ENCODE measurements at places on chromosomes 6 and 20. TPM values are rescaled to one million over a fixed set of nuclear protein-coding genes. Genes with fewer than 3 reads are reported as not detected.

- H3K4me1 ChIP-seq: no peaks in the 10 kb centered on the region
- H3K27me3 ChIP-seq: no peaks in the 10 kb centered on the region
- no peak for DNase-seq
- no peak overlapping the region for H3K4me3 ChIP-seq
- H3K27ac ChIP-seq: no peak overlapping the region
- H3K36me3 ChIP-seq: no peaks in the 10 kb centered on the region
Observed at GRCh38 chr6:143949962-143950361, 58.1 kb downstream of the PLAGL1 start.

GRCh38 chr6:148091394-148091793 is 251.2 kb upstream of the SASH1 start:
- no peak overlapping the region for H3K4me3 ChIP-seq
- H3K36me3 ChIP-seq: no peaks in the 10 kb centered on the region
- H3K27me3 ChIP-seq: no peaks in the 10 kb centered on the region
- H3K27ac ChIP-seq: no peak overlapping the region
- no peaks in the 10 kb centered on the region for H3K4me1 ChIP-seq
- DNase-seq: no peak

GRCh38 chr6:138593909-138594757 is 94.8 kb upstream of the NHSL1 start:
- H3K4me1 ChIP-seq: no peaks in the 10 kb centered on the region
- no peak for DNase-seq
- no peak overlapping the region for H3K27ac ChIP-seq
- H3K4me3 ChIP-seq: no peak overlapping the region
- H3K36me3 ChIP-seq: no peaks in the 10 kb centered on the region
- H3K27me3 ChIP-seq: no peaks in the 10 kb centered on the region

ADGRF1 gene
- 0.32 TPM for total RNA-seq

DNA sequence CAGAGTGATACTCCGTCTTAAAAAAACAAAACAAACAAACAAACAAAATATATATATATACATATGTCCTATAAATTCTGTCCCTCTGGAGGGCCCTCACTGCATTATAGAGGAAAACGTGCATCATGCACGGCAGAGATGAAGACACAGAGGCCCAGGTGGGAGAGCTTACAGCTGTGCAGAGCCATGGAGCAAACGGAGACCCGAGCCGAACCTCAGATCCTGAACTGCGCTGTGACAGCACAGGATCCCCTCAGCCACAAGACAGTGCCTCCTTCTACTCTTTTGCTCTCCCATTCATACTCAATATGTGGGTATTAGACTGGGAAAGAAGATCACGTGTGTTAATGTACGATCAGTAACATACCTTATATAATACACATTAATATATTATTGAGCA is 81.6 kb downstream of the ZNF217 start:
- H3K27ac ChIP-seq: no peak overlapping the region
- no peaks in the 10 kb centered on the region for H3K36me3 ChIP-seq
- DNase-seq: no peak
- H3K27me3 ChIP-seq: no peaks in the 10 kb centered on the region

GRCh38 chr6:150280703-150281102 is 88.1 kb upstream of the IYD start:
- no peaks in the 10 kb centered on the region for H3K36me3 ChIP-seq
- no peak for DNase-seq
- H3K4me1 ChIP-seq: no peaks in the 10 kb centered on the region
- H3K4me3 ChIP-seq: no peak overlapping the region
- H3K27me3 ChIP-seq: peaks cover 23% of the 10 kb centered on the region
- H3K27ac ChIP-seq: no peak overlapping the region

- no peak overlapping the region for H3K4me3 ChIP-seq
- no peak for DNase-seq
- H3K36me3 ChIP-seq: no peaks in the 10 kb centered on the region
- no peaks in the 10 kb centered on the region for H3K4me1 ChIP-seq
- no peak overlapping the region for H3K27ac ChIP-seq
- H3K27me3 ChIP-seq: no peaks in the 10 kb centered on the region
Observed at GRCh38 chr6:145080651-145081050, 654.7 kb downstream of the EPM2A start.

GRCh38 chr20:53513489-53514298 is 79.9 kb downstream of the ZNF217 start:
- no peaks in the 10 kb centered on the region for H3K27me3 ChIP-seq
- no peaks in the 10 kb centered on the region for H3K4me1 ChIP-seq
- H3K4me3 ChIP-seq: no peak overlapping the region
- DNase-seq: no peak
- H3K27ac ChIP-seq: no peak overlapping the region
- no peaks in the 10 kb centered on the region for H3K36me3 ChIP-seq

PIGU gene
- total RNA-seq: 14.8 TPM

GRCh38 chr20:5989539-5989938 is 39.1 kb downstream of the MCM8 start:
- no peak overlapping the region for H3K4me3 ChIP-seq
- DNase-seq: no peak
- no peaks in the 10 kb centered on the region for H3K27me3 ChIP-seq
- H3K36me3 ChIP-seq: no peaks in the 10 kb centered on the region
- no peaks in the 10 kb centered on the region for H3K4me1 ChIP-seq
- H3K27ac ChIP-seq: no peak overlapping the region

THBS2 gene
- total RNA-seq: not detected

DNA sequence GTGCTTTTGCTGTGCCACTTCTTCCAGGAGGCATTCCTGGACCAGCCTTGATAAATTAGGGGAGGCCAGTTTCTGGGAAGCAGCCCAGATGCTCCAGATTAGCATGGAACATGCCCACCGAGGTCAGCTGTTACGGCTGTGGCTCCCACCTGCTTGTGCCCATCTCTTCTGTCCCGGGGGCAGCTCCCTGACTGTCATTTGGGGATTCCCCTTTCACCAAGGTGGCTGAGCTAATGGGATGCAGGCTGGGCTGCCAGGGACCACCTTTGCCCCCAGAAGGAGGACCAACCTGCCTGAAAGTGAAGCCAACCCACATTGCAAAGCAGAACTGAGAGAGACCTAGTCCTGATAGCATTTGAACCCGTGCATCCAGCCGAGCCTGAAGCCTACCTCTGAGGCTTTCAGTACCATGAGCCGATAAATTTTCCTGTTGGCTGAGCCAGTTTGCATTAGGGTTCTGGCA is 85.3 kb downstream of the PTPN1 start:
- no peak overlapping the region for H3K27ac ChIP-seq
- H3K4me3 ChIP-seq: no peak overlapping the region
- H3K36me3 ChIP-seq: peaks cover under 1% of the 10 kb centered on the region

DNA sequence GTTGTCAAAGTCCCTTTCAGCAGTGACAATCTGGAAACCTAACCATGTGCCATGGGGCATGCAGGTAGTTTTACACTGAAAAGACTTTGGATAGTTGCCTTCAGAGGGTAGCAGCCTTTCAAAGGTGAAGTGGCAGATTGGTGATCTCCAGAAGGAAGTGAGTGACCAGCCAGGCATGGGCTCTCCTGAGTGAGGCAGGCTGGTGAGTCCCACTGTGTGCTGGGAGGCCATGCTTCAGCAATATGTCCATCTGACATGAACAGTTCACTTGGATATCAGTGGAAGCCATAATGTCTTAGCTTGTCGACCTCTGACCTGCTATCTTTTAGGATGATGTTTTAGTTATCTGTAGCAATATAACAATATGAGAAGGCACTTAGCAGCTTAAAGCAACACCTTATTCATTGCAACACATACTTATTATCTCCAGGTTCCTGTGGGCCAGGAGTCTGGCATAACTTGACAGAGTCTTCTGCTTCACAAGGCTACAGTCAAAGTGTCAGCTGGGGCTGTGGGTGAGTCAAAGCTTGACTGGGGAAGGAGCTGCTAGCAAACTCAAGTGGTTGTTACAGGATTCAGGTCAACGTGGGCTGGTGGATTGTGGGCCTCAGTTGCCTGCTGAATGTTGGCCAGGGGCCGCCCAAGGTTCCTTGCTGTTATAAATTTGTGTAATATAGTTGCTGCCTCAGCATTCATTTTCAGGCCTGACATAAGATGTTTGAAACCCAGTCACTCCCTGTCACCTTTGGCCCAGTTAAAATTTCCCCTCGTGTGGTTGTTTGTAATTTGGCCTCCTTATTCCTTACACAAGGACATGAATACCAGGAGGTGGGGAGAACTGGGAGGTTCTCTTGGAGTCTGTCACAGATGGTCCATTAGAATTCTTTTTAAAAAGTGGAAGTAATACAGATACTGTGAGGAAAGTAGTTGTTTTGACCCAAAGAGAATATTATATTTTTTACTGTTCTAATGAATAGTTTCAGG is 100.2 kb downstream of the UST start:
- no peak overlapping the region for H3K4me3 ChIP-seq
- H3K36me3 ChIP-seq: no peaks in the 10 kb centered on the region
- no peak for DNase-seq
- H3K27ac ChIP-seq: no peak overlapping the region
- H3K4me1 ChIP-seq: no peaks in the 10 kb centered on the region
- H3K27me3 ChIP-seq: no peaks in the 10 kb centered on the region

GRCh38 chr20:10902174-10902573 is 228.4 kb upstream of the JAG1 start:
- no peaks in the 10 kb centered on the region for H3K27me3 ChIP-seq
- no peaks in the 10 kb centered on the region for H3K4me1 ChIP-seq
- DNase-seq: no peak
- no peak overlapping the region for H3K27ac ChIP-seq
- H3K4me3 ChIP-seq: no peak overlapping the region
- no peaks in the 10 kb centered on the region for H3K36me3 ChIP-seq
